ENCODE measurements at places on chromosomes 5 and 9.

GRCh38 chr5:52043543-52043942 is 660.3 kb downstream of the ISL1 start:
- DNase-seq: peak; percentile 96

- DNase-seq: no peak
Observed at GRCh38 chr5:139638736-139639618, 9.2 kb upstream of the CXXC5 start.

DNA sequence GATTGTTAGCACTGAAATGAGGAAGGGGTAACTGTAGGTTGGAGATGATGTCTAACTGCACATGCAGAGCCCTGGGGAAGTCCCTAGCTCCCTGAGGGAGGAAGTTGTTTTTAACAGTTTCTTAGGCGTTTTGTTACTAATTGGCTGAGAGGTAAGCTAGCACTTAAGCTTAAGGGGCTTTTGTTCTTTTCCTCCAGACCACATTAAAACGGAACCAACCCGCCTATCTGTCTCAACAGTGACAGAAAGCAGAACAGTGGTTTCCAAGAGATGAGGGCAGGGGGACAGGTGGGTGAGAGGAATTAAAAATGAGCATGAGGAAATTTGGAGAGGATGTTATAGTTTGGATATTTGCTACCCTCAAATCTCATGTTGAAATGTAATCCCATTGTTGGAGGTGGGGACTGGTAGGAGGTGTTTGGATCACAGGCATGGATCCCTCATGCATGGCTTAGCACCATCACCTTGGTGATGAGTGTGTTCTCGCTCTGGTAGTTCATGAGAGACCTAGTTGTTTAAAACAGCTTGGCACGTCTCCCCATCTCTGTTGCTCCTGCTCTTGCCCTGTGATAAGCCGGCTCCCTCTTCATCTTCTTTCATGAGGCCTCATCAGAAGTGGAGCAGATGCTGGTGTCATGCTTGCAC is 38.9 kb downstream of the LYRM7 start:
- peak; percentile 41 for DNase-seq

- no peak for DNase-seq
Observed at GRCh38 chr5:178454821-178455479, 135.2 kb downstream of the COL23A1 start.

- no peak for DNase-seq
Observed at GRCh38 chr5:94481059-94481458, 137.3 kb downstream of the KIAA0825 start.

- no peak for DNase-seq
Observed at GRCh38 chr9:23321049-23321448, 505.0 kb downstream of the ELAVL2 start.

DNA sequence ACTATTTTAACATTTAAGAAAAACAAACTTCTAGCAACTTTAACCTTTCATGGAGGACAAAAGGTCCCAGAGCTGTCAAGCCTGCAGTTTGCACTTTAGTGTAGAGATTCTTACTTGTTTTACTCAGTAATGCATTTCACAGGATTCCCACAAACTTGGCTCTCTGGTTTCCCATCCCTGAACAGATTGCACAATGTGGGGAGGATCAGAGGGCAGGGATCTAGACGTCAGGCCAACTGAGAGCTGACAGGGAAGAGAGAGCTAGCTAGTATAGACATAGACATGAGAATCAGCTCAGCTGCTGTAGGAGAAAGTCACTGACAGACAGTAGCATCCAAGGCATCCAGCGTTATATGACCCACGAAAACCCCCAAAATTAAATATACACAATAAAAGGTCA is 20.9 kb upstream of the BNIP1 start:
- DNase-seq: no peak

GRCh38 chr9:122315534-122315933 is 50.9 kb downstream of the MRRF start:
- DNase-seq: no peak

GRCh38 chr9:70615464-70616138 is 201.1 kb upstream of the KLF9 start:
- DNase-seq: no peak

GRCh38 chr5:172185096-172185461 is 2.9 kb downstream of the STK10 start:
- DNase-seq: no peak

DNA sequence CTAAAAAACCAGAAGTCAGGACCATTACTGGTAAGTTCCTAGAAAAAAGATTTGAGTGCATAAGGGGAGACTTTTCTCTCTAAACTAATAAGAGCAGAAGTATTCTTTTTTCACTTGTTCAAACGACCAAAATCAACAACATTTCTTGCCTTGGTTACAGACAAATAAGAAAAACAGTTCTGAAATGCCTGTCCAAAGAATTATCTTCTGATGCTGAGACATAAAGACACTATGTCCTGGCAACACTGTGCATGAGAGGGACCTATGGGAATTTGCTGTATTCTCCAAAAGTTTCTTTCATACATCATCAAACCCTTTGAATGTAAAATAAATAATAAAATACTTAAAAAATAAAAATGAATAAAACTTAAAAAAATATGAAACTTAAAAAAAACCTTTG is 50.4 kb downstream of the ZNF474 start:
- no peak for DNase-seq

GRCh38 chr9:129006328-129007034 is 21.6 kb downstream of the SH3GLB2 start:
- DNase-seq: no peak

DNA sequence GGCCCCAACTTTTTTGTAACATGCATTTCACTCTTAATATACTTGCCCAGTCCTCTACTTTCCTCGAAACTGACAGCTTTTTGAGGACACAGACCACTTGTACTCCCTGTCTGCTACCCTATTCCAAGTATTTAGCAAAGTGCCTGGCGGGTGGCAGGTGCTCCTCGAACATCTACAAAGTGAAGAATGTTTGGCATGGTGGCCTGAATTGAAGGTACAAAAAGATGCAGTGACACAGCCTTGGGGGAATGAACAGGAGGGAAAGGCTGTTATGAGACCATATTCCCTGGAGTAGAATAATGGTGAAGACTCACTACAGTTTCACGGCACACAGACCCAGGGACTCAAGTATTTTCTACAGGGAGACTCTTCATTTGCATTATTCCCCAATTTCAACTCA is 590.9 kb downstream of the PRELID2 start:
- no peak for DNase-seq

GRCh38 chr9:137813651-137814415 is 63.7 kb upstream of the CACNA1B start:
- peak; percentile 73 for DNase-seq

DNA sequence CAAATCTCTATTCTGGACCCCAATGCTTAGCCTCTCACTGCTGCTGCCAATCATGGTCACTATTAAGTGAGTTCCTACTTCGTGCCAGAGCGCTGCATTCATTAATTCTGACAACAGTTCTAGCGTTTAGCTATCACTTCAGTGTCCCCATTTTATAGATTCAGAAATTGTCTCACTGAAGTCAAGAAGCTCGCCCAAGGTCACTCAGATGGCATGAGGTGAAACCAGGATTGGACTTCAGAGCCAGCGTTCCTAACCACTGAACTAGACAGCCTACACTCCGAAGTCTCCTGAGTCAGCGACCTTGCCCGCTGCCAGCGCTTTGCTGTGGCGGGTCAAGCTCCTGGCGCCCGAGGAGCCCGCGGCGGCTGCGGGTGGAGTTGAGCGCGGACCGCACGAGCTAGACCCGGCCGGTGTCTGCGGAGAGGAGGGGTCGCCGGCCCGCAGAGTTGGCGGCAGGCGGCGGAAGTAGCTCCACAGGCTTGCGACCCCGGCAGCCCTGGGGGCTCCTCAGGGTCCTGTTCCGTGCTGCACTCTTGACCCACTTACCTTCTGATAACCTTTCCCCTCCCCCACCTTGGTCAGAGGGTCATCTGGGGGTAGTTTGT is 2.1 kb upstream of the GABRB2 start:
- peak; percentile 9 for DNase-seq

DNA sequence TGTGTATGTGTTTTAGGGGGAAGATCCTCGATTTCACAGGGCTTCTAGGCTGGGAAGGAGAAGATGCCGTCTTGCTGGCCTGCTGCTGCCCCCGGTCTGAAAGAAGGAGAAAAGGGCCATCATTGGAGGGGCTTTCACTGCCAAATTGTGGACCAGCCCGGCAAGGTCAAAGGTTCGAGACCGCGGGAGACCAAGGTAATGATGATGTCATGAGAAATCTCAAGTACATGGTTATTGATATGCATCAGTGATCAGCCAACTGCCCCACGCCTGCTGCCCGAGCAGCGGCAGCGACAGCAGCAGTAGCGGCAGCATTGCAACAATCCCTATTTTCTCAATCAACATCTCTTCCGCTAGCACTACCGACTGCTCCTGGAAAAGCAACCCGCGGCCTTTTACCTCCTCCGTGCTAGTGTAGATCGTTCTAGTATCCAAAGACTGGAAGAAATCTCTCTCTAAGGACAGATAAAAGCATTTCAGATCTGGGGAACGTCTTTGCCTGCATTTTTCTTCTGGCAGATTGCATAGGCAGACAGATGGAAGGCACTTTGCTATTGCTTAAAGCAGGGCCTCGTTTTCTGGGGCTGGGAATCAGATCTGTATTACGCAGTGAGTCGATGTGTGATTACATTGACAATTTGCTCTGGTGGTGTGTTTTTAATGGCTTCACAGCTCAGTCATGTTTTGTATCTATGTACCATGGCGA is 215.3 kb downstream of the MEF2C start:
- DNase-seq: no peak

DNA sequence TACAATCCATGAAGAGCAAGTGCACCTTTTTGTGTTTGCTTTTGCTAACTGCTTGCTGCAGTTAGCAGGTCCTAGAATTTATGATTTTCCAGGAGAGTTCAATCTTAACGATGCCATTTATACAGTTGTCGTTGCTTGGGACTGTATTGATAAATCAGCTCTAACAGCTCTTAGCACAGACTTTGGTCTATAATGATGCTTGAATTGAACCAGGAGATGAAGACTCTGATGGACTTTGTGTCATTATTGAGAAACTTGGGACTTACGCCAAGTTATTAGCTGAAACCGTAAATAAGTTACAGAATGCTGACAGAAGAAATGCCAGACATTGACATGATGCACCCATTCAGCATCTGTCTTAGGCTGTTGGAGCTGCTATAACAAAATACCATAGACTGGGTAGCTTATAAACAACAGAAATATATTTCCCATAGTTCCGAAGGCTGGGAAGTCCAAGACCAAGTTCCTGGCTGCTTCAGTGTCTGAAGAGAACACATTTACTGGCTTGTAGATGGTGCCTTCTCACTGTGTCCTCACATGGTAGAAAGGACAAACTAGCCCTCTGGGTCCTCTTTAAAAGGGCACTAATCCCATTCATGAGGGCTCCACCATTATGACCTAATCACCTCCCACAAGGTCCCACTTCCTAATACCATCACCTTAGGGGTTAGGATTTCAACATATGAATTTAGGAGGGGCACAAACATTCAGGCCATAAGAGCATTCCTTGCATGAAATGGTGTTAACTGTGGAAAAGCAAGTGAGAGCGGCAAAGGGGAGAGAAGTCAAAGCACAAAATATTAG is 17.6 kb downstream of the GLRX start:
- no peak for DNase-seq

GRCh38 chr9:17905781-17906175 is 326.9 kb downstream of the SH3GL2 start:
- DNase-seq: no peak

DNA sequence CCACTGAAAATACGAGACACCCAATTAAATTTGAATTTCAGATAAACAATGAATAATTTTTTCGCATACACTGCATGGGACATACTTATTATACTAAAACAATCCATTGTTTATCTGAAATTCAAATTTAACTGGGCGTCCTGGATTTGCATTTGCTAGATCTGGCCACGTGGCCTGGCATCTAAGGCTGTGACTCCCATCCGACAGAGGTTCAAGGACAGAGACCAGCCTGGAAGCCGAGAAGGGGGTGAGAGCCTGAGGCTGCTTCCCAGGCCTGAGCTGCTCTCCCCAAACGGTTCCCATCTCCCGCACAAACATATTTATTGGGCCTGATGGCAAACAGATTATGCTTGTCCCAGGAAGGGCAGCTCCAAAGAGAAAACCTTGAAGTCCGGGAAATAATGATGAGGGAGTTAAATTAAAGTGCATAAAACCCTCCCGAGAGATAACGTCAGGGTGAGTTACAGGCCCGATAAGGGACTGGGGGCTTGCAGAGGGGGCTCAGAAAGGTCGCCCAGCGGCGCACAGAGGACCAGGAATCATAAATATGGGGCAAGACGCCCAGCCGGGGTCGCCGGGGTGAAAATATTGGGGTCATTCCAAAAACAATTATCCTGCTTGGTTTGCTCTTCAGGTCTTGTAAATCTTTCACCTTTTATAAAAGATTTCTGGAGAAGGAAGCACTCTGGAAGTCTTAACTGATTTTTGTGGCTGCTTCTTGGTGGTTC is 163.7 kb downstream of the GAPVD1 start:
- DNase-seq: no peak

- no peak for DNase-seq
Observed at GRCh38 chr5:176779537-176779936, 30.8 kb upstream of the UNC5A start.

- no peak for DNase-seq
Observed at GRCh38 chr5:133132717-133133116, 80.9 kb downstream of the HSPA4 start.

DNA sequence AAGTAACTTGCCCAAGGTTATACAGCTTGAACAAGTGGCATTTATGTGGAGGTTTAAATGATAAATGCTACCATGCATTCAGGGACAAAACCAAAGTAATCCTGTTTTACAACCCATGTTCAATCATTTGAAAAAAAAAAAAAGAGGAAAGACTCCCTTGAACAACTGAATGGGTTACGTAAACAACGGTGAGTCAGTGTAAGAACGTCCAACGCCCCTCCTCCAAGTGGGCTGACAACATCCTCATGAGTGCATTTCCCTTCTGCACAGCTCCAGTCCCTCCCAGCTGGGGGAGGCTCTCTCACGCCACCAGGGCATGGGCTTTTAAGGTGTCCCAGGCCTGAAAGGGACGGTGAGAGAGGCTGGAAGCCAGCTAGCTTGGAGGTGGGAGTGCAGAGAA is 90.0 kb downstream of the PRRT1B start:
- peak; percentile 4 for DNase-seq

- DNase-seq: peak; percentile 36
Observed at GRCh38 chr5:108727651-108728565, 19.8 kb upstream of the FER start.

DNA sequence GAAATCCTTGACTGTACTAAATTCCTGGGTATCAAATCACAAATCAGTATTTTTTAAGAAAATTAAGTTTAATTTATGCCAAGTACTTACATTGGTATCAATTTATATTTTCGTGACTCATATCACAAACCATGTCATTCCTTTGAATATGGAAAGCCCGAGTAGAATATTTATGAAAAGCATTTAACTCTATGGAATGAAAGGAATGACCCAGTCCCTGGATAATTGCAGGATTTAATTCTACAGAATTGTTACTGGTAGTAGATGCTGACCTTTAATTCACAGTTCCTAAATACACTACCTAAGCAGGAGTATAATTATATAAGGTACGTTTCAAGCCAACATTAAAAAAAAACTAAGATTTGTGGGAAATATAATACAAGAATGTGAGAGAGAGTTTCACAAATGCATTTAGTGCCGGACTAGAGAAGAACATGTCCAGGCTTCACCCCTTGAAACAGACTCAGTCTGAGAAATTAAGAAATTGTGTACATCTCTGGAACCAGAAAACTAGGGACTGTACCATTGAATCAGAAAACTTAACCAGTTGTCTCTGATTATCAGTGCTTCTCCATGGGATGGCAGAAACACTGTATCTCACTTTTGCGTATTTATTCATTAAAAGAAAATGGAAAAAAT is 28.5 kb upstream of the PLPPR1 start:
- no peak for DNase-seq

- peak; percentile 12 for DNase-seq
Observed at GRCh38 chr9:19940811-19941535, 152.1 kb upstream of the SLC24A2 start.

Measured in NCI-H1417 (cell line).